ENCODE measurements at places on chromosomes 4 and X.

DNA sequence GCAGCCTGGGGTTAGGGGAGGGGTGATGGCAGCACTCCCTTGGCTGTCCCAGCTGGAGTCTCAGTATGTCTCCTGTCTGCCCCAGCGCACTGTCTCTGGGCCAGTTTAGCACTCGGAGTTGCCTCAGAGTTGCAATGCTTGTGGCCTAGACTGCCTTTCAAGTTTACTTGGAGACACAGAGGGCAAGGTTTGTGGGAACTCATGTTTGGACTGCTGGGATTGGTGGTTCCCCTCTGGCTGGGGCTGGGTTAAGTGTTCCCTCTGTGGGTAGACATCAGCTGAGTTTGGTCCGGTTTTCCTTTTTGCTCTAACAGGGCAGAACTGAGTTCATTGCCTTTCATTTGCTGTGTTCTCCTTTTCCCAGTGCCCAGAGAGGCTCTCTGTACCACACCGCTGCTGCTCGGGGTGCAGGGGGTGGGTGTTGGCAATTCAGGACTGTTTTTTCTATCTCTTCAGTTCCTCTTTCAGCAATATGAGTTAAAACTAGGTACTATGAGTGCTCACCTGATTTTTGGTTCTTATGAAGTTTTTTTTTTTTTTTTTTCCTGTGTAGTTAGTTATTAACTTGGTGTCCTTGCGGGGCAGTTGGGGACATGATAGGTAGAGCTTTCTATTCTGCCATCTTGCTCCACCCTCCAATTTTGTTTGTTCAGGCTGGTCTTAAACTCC, 17.2 kb downstream of the RAB33B start:
- DNase-seq = no peak

DNA sequence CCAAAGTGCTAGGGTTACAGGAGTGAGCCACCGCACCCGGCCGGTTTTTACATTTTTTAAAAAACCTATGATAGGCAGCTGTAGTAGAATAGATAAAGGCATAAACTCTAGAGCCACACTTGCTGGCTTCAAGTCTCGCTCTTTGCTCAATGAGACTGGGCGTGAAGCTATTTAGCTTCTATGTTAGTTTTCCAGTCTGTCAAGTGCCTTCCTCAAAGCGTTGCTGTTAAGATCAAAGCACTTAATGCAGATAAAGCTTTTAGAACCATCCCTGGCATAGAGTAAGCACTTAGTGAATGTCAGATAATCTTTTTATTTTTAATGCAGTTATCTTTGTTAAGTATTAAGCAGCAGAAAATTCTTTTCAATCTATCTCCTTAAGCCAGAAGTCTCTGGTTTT, 42.0 kb upstream of the BMPR1B start:
- DNase-seq = no peak

GRCh38 chrX:69085826-69086225, 79.4 kb downstream of the PJA1 start:
- no peak for DNase-seq

GRCh38 chr4:20662851-20663250, 37.4 kb upstream of the PACRGL start:
- DNase-seq = no peak

DNA sequence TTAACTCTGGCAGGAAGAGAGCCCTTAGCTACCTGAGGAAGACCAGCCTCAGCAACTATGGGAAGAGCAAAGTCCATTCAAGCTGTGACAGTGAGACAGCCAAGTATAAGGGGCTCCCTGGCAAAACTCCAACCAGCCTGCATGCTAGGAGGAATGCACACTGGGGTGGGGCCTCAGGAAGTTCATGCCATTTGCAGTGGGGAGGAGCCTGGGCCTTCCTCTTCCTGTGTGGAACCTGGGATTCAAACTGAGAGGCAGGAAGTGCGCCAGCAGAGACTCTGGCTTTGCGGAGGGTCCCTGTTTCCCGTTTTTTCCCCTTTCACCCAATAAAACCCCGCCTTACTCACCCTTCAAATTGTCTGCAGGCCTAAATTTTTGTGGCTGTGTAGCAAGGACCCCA, 33.0 kb downstream of the TFDP3 start:
- peak; percentile 7 for DNase-seq

GRCh38 chrX:147875866-147876596, 35.7 kb upstream of the FMR1 start:
- no peak for DNase-seq

- DNase-seq = no peak
Measured at GRCh38 chr4:156569535-156569934, 402.1 kb downstream of the PDGFC start.

- DNase-seq = no peak
Measured at GRCh38 chr4:136935871-136936270, 596.4 kb downstream of the PCDH18 start.

- no peak for DNase-seq
Measured at GRCh38 chr4:119661231-119661630, 32.6 kb upstream of the PDE5A start.

- no peak for DNase-seq
Measured at GRCh38 chr4:23737571-23737970, 152.3 kb downstream of the PPARGC1A start.

- no peak for DNase-seq
Measured at GRCh38 chr4:141560056-141560455, 76.3 kb upstream of the IL15 start.

DNA sequence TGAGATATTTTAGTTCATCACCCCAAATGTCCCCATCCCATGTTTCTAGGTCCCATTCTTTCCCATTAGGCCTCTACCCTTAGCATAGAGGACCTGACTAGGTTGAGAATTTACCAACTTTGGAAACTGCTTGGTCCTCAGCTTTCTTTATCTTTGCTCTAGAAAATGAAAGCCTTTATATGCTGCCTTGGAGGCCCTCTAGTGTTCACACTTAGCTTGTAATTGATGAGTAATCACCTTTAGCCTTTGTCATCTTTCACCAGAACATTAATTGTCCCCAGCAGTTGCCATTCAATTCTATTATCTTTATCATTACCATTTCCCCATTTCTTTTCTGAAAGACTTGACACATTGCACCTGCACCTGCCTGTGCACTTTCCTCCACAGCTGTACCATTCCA, 589.2 kb upstream of the NR3C2 start:
- peak; percentile 67 for DNase-seq

DNA sequence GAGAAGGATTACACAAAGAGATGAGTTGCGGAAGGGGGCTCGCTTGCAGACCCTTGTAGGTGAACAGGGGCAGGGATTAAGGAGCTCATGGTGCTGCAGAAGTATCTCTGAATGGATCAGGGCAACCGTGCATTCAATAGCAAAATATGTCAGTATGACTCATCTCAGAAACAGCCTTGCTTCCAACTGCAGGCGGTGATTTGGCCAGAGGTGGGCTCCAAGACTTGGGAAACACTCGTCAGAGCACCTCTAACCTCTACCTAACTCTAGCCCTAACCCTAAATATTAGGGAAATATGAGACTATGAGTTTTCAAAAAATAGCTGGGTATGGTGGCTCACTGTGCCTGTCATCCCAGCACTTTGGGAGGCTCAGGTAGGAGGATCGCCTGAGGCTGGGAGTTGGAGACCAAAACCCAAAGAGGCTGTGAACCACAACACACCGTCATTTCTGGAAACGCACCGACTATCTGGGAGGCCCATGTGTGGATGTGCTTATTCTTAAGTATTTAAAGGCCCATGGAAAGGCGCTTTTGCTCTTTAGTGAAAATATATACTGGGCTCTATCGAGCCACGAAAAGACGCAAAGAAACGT, 102.6 kb downstream of the DHRSX start:
- no peak for DNase-seq

GRCh38 chrX:44178274-44179053, 165.0 kb downstream of the EFHC2 start:
- DNase-seq = no peak

DNA sequence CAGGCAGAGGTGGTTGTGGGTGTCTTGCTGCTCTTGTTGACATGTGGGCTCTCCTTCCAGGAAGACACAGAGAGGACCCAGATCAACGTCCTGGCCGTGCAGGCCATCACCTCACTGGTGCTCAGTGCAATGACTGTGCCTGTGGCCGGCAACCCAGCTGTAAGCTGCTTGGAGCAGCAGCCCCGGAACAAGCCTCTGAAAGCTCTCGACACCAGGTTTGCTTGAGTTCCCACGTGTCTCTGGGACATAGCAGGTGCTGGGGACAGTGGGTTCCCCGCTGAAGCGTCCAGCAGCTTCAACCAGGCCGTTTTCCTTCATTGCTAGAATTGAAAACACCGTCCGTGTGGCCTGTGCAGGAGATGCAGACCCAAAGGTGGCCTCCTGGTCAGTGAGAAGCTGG, 25.6 kb upstream of the MSANTD1 start:
- no peak for DNase-seq

GRCh38 chrX:30590368-30590767, 12.8 kb upstream of the TASL start:
- no peak for DNase-seq

DNA sequence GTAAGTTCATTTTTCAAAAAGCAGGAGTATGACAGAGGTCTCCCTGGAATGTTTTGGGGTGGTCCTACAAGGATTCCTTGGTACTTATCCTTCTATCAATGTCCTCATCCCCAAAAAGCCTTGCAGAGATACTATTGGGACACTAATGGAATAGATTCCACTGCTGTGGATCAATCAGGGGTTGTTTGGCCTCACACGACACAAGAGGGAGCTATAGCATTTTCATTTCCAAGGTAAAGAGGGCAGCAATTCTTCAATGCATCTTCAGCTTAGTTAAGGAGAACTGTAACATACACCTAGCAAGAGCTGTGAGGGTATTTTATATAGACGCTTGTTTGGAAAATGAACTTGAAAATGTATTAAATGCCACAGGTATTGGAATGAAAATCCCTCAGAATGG, 50.9 kb downstream of the USP26 start:
- no peak for DNase-seq

- no peak for DNase-seq
Measured at GRCh38 chr4:5793514-5793913, 82.5 kb downstream of the EVC start.

- DNase-seq = no peak
Measured at GRCh38 chr4:169335331-169335730, 64.6 kb upstream of the SH3RF1 start.

- DNase-seq = no peak
Measured at GRCh38 chr4:87030755-87031441, 96.1 kb downstream of the AFF1 start.

- peak; percentile 72 for DNase-seq
Measured at GRCh38 chr4:42655921-42656678, 805 bp downstream of the ATP8A1 start.
